T-helper 17 cell (primary cell): ENCODE measurements at places on chromosomes 13 and 19.

GRCh38 chr19:38006361-38007045 lies 99.5 kb downstream of the SIPA1L3 start:
- no peaks in the 10 kb centered on the region for H3K27me3 ChIP-seq
- H3K4me1 ChIP-seq = peaks cover 17% of the 10 kb centered on the region
- peak overlapping the region; percentile 49 for H3K27ac ChIP-seq
- no peak for DNase-seq
- peaks cover 11% of the 10 kb centered on the region for H3K36me3 ChIP-seq
- H3K4me3 ChIP-seq = no peak overlapping the region

GRCh38 chr13:41162151-41162550 lies 29.5 kb upstream of the KBTBD6 start:
- DNase-seq = no peak
- no peak overlapping the region for H3K27ac ChIP-seq
- peaks cover 2% of the 10 kb centered on the region for H3K4me1 ChIP-seq
- H3K27me3 ChIP-seq = no peaks in the 10 kb centered on the region
- no peaks in the 10 kb centered on the region for H3K36me3 ChIP-seq
- no peak overlapping the region for H3K4me3 ChIP-seq

GRCh38 chr13:107322228-107322627 lies 754.3 kb upstream of the ARGLU1 start:
- H3K27me3 ChIP-seq = no peaks in the 10 kb centered on the region
- H3K4me3 ChIP-seq = no peak overlapping the region
- H3K36me3 ChIP-seq = no peaks in the 10 kb centered on the region
- no peak for DNase-seq

DNA sequence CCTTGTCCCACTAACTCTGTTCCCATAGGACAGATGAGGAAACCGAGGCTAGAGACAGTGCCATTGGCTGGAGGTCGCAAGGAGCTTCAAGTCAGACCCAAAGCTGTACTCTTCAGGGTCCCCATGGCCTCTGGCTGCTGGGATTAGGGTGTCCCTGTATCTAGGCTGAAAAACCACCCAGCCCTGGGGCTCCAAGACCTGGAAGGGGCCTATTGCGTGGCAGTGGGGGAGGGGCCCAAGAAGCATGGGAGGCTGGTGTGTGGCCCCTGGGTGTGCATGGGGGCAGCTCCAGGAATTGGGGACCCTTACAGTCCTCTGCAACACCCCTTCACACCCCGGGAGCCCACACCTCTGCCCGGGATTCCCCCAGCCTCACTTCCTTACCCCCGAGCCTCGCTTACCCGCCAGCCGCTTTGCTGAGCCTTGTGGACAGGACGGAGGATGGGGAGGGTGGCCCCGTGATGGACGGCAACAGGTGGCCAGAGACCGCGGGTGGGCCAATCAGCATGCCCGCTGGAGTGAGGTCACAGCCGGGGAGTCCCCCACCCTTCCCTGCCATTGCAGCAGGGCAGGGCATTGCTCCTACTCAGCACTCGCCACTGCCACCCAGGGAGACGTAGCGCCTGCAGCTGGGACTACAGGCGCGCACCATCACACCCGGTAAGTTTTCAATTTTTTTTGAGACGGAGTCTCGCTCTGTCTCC lies at the start of gene JSRP1:
JSRP1 (minus strand) TSS at position 436 of the 704 bp plus-strand sequence. CDS start 1,103 bp downstream, outside the sequence.
- H3K27me3 ChIP-seq = no peaks in the 10 kb centered on the region
- H3K4me3 ChIP-seq = no peak within 1 kb of the TSS
- H3K4me1 ChIP-seq = peaks cover 6% of the 10 kb centered on the region
- peak within 1 kb of the TSS; percentile 96 for H3K27ac ChIP-seq

DNA sequence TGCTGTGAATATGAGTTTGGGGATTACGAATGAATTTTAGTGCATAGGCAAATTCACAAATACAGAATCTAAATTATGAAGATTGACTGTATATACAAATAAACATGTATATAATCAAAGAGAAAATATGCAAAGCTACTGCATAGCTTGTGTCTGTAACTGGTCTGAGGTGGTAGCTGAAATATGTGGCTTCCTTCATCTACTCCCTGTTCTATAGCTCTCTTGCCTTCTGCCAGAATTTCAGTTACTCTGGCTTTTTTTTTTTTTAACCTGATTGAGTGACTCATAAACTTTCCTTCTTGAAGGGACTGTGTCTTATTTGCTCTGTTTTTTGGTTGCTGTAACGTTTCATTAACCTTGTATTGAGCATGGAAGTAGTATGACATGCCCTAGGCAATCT lies 26.6 kb downstream of the DNAJC3 start:
- H3K4me3 ChIP-seq = no peak overlapping the region
- no peak overlapping the region for H3K27ac ChIP-seq

GRCh38 chr19:53328967-53329366 lies 4.6 kb upstream of the ZNF845 start:
- H3K4me3 ChIP-seq = peak overlapping the region; percentile 7
- DNase-seq = no peak
- H3K36me3 ChIP-seq = no peaks in the 10 kb centered on the region
- H3K27ac ChIP-seq = no peak overlapping the region
- peaks cover 2% of the 10 kb centered on the region for H3K4me1 ChIP-seq

GRCh38 chr13:80011448-80012212 lies 329.3 kb downstream of the SPRY2 start:
- H3K4me3 ChIP-seq = no peak overlapping the region
- no peak for DNase-seq
- H3K27ac ChIP-seq = no peak overlapping the region
- H3K4me1 ChIP-seq = no peaks in the 10 kb centered on the region
- no peaks in the 10 kb centered on the region for H3K27me3 ChIP-seq
- no peaks in the 10 kb centered on the region for H3K36me3 ChIP-seq

- H3K36me3 ChIP-seq = peaks cover 5% of the 10 kb centered on the region
- H3K27ac ChIP-seq = no peak overlapping the region
- H3K4me1 ChIP-seq = peaks cover 45% of the 10 kb centered on the region
- peak overlapping the region; percentile 98 for H3K4me3 ChIP-seq
- no peaks in the 10 kb centered on the region for H3K27me3 ChIP-seq
- DNase-seq = no peak
Measured at GRCh38 chr19:42281827-42282762, 13.0 kb downstream of the CIC start.

GRCh38 chr13:82817133-82817532 lies 1065.1 kb downstream of the SLITRK1 start:
- no peak overlapping the region for H3K4me3 ChIP-seq
- H3K36me3 ChIP-seq = no peaks in the 10 kb centered on the region
- no peaks in the 10 kb centered on the region for H3K27me3 ChIP-seq
- DNase-seq = no peak

GRCh38 chr19:313169-313987 lies 22.2 kb upstream of the PLPP2 start:
- peaks cover 3% of the 10 kb centered on the region for H3K4me1 ChIP-seq
- H3K27me3 ChIP-seq = no peaks in the 10 kb centered on the region
- H3K4me3 ChIP-seq = no peak overlapping the region
- peaks cover 6% of the 10 kb centered on the region for H3K36me3 ChIP-seq

- no peak overlapping the region for H3K4me3 ChIP-seq
- peaks cover 3% of the 10 kb centered on the region for H3K4me1 ChIP-seq
- H3K27ac ChIP-seq = no peak overlapping the region
- H3K36me3 ChIP-seq = no peaks in the 10 kb centered on the region
Measured at GRCh38 chr13:102726430-102726829, 31.6 kb upstream of the METTL21C start.

DNA sequence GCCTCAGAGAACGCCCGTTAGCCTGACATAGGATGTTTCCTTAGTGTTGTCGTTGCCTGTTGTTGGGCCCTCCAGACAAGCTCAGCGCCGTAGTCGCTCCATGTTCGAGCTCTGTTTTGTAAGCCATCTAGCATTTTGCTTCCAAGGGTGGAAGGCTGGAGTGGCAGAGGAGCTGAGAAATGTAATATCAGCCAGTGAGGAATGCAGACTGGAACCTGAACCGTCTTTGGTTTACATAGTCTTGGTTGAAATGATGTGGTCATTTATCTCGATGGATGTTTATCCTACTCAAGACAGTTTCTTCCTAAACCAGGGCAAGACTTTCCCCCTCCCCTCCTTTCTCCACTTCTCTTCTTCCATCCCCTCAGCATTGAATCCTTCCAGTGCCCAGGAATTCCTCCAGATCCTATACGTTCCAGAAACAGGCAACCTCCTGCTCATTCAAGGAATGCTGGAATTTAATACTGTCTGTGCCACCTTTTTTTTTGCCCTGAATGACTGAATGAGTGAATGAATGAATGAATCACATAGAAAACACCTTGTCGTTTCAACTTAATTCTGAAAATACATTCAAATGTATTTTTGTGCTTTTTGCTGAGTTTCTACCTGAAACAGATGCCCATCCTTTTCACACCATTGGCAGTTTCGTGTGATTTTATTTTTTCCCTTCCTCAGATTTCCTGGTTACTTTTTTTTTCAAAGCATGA lies 109.5 kb upstream of the MBNL2 start:
- no peaks in the 10 kb centered on the region for H3K36me3 ChIP-seq
- peaks cover 18% of the 10 kb centered on the region for H3K4me1 ChIP-seq
- H3K4me3 ChIP-seq = no peak overlapping the region

DNA sequence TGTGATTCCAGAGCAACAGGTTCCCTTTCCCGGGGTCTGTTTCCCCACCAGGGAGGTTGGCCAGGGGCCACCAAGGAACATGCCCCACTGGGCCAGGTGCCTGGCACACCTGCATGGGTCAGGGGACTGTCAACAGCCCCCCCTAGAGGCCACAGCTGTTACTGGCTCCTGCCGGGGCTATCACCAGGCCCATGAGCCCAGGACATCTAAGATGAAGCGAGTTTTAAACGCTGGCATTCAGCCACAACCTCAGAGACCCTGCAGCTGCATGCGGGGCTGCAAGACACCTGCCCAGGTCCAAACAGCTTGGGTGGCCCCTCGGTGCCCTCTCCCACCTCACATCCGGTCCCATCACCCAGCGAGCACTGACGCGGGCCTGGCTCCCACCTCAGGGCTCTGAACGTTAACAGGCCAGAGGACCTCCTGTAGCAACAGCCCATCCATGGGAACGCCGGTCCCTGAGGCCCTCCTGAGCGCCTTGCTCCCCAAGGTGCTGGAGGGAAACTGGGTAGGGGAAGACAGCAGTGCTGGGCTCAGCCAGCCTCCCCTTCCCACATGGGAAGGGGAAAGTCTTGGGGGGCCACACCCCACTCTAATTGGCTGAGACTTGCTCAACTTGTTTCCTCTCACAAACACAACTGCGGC lies 12.0 kb downstream of the KHSRP start:
- DNase-seq = peak; percentile 44
- H3K36me3 ChIP-seq = peaks cover 2% of the 10 kb centered on the region
- H3K27ac ChIP-seq = peak overlapping the region; percentile 24
- H3K4me1 ChIP-seq = no peaks in the 10 kb centered on the region
- H3K27me3 ChIP-seq = no peaks in the 10 kb centered on the region

DNA sequence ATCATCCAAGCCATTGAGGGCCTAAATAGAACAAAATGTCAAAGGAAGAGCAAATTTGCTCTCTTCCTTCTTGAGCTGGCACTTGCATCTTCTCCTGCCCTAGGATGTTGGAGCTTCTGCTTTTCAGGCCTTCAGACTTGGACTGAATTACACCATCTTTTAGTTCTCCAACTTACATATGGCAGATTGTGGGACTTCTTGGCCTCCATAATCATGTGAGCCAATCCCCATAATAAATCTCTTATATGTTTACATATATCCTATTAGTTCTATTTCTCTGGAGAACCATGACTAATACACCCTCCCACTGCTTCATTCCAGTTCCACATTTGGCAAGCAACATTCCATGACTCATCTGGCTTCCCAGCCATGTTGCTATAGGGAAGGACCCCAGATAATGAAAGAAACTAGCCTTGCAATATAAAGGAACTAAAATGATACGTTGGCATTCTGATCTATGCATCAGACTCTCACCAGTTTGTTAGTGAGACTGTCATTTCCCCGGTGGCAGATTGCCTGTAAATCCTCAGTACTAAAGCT lies 11.0 kb upstream of the ACOD1 start:
- DNase-seq = no peak
- H3K27ac ChIP-seq = no peak overlapping the region
- no peak overlapping the region for H3K4me3 ChIP-seq
- H3K27me3 ChIP-seq = peaks cover 6% of the 10 kb centered on the region
- no peaks in the 10 kb centered on the region for H3K36me3 ChIP-seq
- no peaks in the 10 kb centered on the region for H3K4me1 ChIP-seq

DNA sequence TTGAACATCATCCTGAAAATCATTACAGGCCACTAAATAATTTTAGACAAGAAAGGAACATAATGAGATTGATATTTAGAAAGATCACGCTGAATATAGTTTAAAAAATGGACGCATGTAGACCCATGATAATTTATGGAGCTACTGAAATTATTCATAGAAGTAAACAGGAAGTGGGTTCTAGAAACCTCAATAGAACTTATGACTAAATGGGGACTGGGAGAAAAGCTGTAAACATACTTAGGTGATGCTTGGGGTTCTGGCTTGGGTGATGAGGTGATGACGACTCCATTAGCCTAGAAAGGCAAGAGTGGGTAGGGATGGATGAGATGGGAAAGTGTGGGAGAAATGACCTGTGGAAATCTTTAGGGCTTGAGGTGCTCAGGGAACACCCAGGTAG lies 484.0 kb downstream of the MYO16 start:
- peaks cover 4% of the 10 kb centered on the region for H3K4me1 ChIP-seq
- peaks cover 12% of the 10 kb centered on the region for H3K27me3 ChIP-seq
- no peak overlapping the region for H3K27ac ChIP-seq
- peaks cover 2% of the 10 kb centered on the region for H3K36me3 ChIP-seq
- H3K4me3 ChIP-seq = no peak overlapping the region
- DNase-seq = no peak

GRCh38 chr19:2097203-2097885 lies 629 bp downstream of the IZUMO4 start:
- H3K36me3 ChIP-seq = peaks cover 4% of the 10 kb centered on the region
- peaks cover 22% of the 10 kb centered on the region for H3K4me1 ChIP-seq
- peak overlapping the region; percentile 77 for H3K27ac ChIP-seq
- H3K27me3 ChIP-seq = no peaks in the 10 kb centered on the region
- H3K4me3 ChIP-seq = peak overlapping the region; percentile 89
- DNase-seq = peak; percentile 67

- H3K27ac ChIP-seq = no peak overlapping the region
- no peaks in the 10 kb centered on the region for H3K27me3 ChIP-seq
- no peaks in the 10 kb centered on the region for H3K36me3 ChIP-seq
- no peaks in the 10 kb centered on the region for H3K4me1 ChIP-seq
- no peak for DNase-seq
Measured at GRCh38 chr13:80605716-80606115, 264.8 kb upstream of the SPRY2 start.

DNA sequence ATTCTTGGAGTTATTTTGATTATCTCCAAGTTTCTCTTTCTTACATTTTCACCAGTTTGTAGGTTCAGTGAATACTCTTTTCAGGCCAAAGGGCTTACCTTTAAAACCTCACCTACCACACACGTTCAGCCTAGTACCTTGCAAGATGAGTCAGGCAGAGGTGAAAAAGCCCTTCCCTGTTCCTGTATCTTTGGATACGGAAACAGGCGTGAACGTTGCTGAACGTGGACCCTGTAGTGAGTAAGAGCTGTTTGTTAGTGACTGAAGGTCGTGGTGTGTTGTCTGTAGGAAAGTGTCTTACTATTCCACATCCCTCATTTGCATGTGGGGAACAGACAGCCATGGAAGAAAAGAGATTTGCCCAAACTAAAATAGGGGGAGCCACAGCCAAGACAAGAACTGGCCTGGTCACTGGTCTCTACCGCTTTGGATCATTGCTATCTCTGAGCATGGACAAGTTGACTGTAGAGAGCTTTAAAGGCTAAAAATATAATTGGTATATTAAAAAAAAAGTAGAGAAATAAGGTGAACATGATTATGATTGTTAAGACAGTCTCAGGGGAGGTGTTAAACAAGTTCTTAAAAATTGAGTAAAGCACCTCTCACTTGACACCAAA lies 3.5 kb downstream of the CEBPG start:
- peak overlapping the region; percentile 24 for H3K27ac ChIP-seq
- H3K4me1 ChIP-seq = peaks cover 51% of the 10 kb centered on the region
- H3K4me3 ChIP-seq = no peak overlapping the region
- H3K36me3 ChIP-seq = peaks cover 9% of the 10 kb centered on the region

GRCh38 chr13:114129649-114130062 lies 2.8 kb downstream of the RASA3 start:
- no peaks in the 10 kb centered on the region for H3K27me3 ChIP-seq
- DNase-seq = no peak
- peak overlapping the region; percentile 97 for H3K4me3 ChIP-seq
- peaks cover 63% of the 10 kb centered on the region for H3K4me1 ChIP-seq
